ENCODE measurements at places on chromosomes 4 and X. TPM values are rescaled to one million over a fixed set of nuclear protein-coding genes. Genes with fewer than 3 reads are reported as not detected.

Gene CSAG3
- not detected for total RNA-seq

Gene NPY2R
- 1.6 TPM for total RNA-seq

GRCh38 chr4:170049766-170050165 lies 23.6 kb upstream of the MFAP3L start:
- no peak for DNase-seq

DNA sequence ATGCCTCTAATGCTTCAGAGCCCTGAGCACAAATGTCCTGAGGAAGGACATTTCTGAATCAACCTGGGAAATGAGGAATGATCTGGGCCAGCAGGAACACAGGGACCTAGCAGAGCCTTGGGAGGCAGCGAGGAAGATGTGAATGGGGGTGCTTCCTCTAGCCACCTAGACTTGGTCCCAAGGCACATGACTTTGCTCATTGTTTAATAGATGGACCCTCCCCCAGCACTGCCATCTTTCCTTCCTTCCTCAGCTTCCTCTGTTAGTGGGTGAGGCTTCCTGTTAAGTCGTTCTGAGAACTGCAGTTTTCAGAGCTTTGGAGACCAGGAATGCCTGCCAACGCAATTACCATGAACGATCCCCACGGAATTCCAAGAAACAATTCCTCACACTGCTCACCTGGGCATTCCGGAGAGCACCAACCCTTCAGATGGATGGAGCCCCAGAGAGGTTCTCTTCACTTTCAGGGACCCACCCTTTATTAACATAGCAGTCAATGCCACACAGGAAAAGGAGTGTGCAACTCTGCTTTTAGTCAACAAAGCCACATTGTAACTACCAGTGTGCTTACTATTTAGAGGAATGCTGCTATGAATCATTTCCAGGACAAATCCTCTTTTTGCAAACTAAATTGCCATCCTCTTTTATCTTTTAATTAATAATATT lies 48.5 kb upstream of the STIM2 start:
- no peak for DNase-seq

DNA sequence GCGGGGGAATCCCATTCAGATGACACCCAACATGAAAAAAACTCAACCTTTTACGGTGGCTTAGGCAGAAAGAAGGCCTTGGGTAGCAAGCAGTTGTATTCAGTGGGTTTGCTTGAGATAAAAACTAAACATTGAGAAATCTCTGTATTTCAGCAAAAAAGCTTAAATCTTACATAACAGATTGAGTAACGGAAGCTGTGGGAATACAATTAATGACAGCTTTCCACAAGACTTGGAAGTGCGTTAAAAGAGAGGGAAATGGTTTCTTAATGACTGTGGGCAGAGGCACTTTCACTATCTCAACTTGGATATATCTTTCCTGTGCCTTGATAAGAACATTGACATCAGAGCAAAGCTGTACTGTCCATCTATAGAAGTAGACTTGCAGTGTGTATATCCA lies 418.5 kb upstream of the HS3ST1 start:
- no peak for DNase-seq

Data from thoracic aorta (tissue), 2 donors.